ENCODE measurements at places on chromosomes 6 and 20. TPM values are rescaled to one million over a fixed set of nuclear protein-coding genes. Genes with fewer than 3 reads are reported as not detected.

Gene NR2E1
- 0.03 TPM for total RNA-seq

Gene HCK
- 0.08 TPM for total RNA-seq

Gene CST2
- total RNA-seq = 0.53 TPM

Gene KCNQ2
- total RNA-seq = 0.49 TPM

Gene LRRC73
- 1.4 TPM for total RNA-seq

Gene C6orf52
- total RNA-seq = 2.3 TPM

Gene C6orf89
- 14.6 TPM for total RNA-seq

Gene SAMD3
- total RNA-seq = not detected

Gene TRIM10
- total RNA-seq = not detected

Gene RSPO3
- total RNA-seq = 86.4 TPM

Gene SLC35B3
- total RNA-seq = 7.7 TPM

Gene ARG1
- not detected for total RNA-seq

Gene TNF
- total RNA-seq = 0.10 TPM

Gene SNX21
- 10.2 TPM for total RNA-seq
